ENCODE measurements at places on chromosomes 5 and 9. TPM values are rescaled to one million over a fixed set of nuclear protein-coding genes. Genes with fewer than 3 reads are reported as not detected.

Gene GPRIN1
- total RNA-seq: 0.13 TPM

DNA sequence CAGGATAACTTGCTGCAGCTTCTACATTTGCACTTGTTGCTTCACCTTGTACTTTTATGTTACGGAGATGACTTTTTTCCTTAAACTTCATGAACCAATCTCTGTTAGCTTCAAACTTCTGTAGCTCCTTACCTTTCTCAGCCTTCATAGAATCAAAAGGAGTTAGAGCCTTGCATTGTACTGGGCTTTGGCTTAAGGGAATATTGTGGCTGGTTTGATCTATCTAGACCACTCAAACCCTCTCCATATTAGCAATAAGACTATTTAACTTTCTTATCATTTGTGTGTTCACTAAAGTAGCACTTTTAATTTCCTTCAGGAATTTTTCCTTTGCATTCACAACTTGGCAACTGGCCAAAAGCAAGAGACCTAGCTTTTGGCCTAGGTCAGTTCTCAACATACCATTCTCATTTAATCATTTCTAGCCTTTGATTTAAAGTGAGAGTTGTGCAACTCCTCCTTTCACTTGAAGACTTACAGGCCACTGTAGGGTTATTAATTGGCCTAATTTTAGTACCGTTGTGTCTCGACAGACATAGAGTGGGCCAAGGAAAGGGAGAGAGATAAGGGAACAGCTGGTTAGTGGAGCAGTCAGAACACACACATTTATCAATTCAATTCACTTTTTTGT lies 63.7 kb downstream of the SHOC1 start:
- DNase-seq: no peak

DNA sequence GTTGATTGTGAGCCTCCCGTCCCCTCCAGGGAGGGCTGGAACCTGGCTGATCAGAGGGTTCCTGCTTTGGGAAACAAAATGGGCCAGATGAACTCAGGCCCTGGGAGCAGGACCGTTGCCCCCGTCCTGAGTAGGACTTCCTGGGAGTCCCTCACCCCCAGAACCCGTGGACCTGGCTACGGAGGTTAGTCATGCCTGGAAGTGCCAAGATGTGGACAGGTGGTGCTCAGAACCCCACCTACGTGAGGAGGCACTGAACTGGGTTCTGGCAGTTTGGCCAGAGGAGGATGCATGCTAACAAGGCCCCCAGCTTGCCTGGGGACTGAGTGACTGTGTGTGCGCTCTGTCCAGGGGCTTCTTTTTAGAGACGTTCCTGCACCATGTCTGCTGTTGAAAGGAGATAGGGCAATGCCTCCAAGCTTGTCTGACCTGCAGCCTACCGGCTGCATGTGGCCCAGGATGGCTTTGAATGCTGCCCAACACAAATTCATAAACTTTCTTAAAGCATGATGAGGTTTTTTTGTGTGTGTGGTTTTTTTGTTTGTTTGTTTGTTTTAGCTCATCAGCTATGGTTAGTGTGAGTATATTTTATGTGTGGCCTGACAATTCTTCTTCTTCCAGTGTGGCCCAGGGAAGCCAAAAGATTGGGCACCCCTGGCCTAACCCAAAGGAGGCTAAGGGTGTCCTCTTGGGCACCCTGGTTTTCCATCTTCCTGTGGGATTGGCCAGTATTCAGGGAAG lies 1.8 kb upstream of the DAB2IP start:
- no peak for DNase-seq

Gene SAP30L
- total RNA-seq: 34.6 TPM

DNA sequence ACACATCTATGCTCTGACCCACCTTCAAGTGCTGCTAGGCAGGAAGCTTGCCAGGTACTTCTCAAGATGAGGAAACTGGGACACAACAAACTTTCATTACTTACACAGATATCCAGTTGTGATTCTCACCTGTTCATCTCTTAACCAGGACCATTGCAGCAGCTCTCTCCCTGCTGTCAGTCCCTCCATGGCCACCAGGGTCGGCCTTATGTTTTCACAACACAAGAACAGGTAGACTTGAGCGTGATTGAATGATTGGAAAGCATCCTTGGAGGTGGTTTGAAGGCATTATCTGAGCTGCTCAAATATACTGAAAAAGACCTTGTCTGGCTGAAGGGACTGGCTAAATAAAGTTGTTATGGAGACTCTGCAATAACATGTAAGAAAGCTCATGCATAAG lies 94.4 kb downstream of the MTREX start:
- no peak for DNase-seq

Gene HACD4
- 4.1 TPM for total RNA-seq

Gene NUTM2F
- not detected for total RNA-seq

Gene EGR1
- 41.6 TPM for total RNA-seq

DNA sequence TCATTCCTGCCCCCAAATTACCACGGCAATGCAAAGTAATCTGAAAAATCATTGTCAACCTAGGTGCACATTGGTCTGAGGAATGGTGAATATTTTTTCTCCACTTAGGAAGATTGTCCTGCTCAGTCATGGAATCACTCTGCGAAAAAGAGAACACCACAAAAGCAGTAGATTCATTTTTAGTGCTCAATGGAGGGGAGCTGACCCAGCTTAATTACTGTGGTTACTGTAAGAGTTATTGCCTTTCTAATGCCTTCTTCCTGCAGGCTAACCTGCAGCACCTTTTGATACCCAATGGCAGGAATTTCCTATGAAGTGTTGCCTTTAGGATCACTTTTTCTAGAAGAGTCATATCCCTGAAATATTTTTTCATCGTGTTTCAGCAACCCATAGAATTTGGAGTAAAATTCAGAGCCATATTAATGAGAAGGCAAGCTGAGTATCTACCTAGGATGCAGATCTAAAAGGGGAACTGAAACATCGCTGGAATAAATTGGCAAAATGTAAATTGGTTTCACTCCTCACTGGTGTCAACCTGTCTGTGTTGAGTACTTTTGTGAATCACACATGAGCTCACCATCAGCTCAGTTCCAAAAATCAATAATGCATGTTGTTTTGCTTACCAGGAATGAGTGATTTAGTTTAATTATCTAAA lies 464.5 kb downstream of the CSNK1G3 start:
- no peak for DNase-seq

Gene PAEP
- not detected for total RNA-seq

DNA sequence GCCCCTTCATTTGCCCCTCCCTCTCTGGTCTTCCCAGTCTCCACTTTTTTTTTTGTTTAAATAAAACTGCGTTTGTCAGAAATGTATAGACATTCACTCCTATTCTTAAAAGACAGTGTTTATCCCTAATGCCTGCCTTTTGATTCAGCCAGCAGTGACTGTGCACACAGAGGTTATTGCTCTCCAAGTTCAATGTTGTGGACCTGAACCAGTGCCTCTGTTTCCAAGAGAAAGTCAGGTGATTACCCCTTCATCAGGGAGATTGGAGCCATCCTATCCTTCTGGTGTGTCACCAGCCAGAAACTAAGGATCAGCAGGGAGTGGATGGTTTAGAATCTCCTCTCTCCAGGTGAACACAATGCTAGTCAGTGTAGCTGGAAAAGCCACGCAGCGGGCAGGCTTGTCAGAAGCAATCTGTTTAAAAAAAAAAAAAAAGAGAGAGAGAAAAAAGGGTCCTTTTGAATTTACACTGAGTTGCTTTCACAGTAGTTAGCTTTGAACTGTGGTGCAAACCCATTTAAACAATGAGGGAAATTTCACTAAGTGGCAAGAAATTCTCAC lies 167.5 kb upstream of the DMRT1 start:
- no peak for DNase-seq

GRCh38 chr5:139747583-139748504 lies 47.8 kb upstream of the PSD2 start:
- DNase-seq: peak; percentile 56

Gene PHAX
- 31.1 TPM for total RNA-seq

DNA sequence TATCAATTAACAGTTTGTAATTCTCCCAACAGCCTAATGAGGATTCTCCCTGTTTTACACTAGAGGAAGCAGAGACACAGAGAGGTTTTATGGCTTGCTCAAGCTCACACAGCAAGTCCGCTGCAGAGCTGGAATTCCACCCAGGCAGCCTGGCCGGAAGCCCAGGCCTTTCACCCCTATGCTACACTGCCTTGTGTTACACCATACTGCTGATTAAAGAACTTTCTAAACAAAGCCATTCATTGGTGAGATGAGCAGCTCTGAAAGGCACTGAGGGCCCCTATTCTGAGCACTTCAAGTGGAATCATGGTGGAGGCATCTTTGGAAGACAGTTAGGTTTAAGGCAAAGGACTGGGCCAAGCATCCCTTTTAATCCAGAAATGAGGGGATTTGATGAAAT lies 14.7 kb upstream of the LARP1 start:
- peak; percentile 48 for DNase-seq

Gene OLFML2A
- total RNA-seq: 13.1 TPM

Gene GARIN3
- not detected for total RNA-seq

Gene OR1J2
- total RNA-seq: 0.42 TPM

Gene OR4F3
- total RNA-seq: not detected

- DNase-seq: no peak
These were observed 323.5 kb downstream of the LRRC70 start for GRCh38 chr5:62902126-62902525.

DNA sequence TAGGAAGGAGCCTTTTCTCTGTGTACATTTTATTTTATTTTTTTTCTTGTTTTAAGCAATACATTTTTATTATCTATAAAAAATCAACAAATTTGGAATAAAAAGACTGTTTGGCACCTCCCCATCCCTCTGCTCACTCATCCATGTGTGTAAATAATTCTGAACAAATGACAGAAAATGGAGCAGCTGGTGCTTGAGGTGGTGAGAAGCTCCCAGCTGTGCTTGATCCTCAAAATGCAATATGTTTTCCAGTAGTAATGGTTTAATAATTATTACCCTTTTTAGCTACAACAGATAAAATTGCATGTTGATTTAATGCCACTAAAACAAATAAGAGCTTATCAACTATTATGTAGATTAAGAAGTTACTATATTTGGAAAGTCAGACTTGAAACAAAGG lies 132.5 kb downstream of the CDH18 start:
- no peak for DNase-seq

- DNase-seq: no peak
These were observed 4.5 kb downstream of the RACK1 start for GRCh38 chr5:181239062-181239663.

DNA sequence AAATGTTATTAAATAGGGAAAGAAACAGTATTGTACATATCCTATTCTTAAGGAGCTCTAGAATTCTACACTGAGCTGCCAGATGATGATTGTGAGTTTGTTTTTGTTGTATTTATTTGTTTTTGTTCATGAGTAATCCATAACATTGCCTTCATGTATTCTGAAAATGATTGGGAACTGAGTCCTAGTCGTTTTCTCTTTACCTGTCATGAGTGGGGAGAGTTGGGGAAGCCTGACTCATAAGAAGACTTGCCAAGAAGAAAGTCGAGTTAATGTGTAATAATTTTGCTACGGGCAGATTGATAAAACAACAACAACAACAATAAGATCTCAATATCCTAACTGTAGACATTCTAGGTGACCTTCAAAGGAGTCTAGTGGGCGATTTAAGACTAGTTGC lies 103.8 kb downstream of the ANKRD55 start:
- no peak for DNase-seq

DNA sequence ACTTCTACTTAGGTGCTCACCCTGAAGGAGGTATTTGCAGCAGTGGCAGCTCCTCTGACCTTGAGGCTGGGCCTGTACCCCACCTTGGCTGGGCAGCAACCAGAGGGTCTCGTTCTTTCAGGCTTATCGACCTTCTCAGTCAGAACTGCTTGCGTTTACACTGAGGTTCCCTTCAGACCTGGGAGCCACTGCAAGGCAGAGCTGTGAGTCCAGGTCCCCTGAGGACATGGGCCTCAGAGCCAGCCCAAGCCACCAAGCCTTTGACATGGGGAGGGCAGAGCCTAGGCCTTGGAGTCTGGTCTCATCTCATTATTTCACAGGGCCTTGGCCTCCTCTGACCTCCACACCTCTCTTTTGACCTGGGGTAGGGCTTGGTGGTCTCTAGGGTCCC lies 13.7 kb downstream of the ACSL6 start:
- no peak for DNase-seq

GRCh38 chr5:159682623-159683022 lies 233.7 kb upstream of the ADRA1B start:
- DNase-seq: no peak

GRCh38 chr5:107672211-107673038 lies 1.7 kb upstream of the EFNA5 start:
- peak; percentile 89 for DNase-seq

DNA sequence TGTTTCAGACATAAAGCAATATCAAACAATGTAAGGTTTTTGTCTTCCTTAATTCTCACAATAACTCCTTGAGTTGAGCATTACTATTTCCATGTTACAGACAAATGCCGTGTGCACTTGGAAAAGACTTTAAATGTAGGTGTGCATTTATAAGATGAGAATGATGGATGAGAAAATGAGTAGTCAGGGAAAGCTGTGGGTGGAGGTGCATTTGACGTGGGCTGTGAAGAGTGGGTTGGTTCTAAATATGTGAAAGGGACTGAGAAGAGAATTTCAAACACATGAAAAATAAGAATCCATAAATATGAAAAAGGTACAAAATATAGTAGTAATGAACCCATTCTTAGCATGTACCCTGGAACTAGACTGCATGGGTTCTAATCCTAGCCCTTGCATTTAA lies 171.6 kb upstream of the PPP2R2B start:
- DNase-seq: no peak

Gene PCDHGA4
- 4.2 TPM for total RNA-seq

Gene ROR2
- total RNA-seq: 16.7 TPM

DNA sequence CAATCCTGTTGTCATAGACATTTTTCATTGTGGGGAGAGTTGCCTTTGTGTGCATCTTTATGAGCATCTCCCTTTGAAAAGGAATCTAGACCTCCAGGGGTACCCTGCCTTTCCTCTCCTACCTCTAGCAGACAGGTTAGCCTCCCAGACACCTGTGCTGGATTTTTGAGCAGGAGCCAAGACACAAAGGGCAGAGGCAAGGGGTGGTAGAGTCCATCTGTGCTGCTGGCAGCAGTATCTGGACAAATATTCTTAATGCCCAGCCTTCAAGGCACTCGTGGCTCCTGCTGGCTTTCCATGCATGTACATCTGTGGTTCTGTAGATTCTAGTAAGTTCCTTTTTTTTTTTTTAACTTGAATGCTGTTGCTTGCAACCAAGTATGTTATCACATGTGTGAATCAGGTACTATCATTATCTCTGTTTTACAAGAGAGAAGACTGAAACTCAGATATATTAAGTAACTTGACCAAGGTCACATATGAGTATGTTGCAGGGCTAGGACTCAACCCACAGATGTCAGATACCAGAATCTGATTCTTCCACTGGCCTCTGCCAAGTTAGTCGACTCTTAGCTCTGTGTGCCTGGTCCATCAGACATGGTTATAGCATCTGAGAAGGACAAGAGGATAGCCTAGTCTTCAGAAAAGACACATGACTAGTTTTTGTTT lies 32.9 kb upstream of the GPR151 start:
- no peak for DNase-seq

DNA sequence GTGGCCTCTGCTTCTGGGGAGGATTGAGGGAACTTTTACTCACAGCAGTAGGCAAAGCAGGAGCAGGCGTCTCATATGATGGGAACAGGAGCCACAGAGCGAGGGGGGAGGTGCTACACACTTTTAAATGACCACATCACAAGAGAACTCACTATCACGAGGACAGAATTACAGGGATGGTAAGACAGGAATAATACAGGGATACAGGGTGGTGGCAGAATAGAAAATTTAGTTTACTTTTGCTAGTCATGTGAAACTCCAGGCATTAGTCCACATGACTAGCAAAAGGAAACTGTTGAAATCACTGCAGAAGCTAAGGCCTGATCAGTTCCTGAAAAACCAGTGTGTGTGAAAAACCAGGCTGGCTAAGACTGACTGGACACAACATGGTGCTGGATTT lies 382.4 kb downstream of the NNT start:
- no peak for DNase-seq

- no peak for DNase-seq
These were observed 29.0 kb downstream of the PITX1 start for GRCh38 chr5:135005076-135005475.
